Activated CD8-positive, alpha-beta T cell treated with anti-CD3 and anti-CD28 coated beads, Interleukin-2, amount 10 ng/mL, durations not matched to agents 7 days and 5 days (primary cell): ENCODE measurements at places on chromosomes 11 and 22.
A peak's percentile ranks its signal among the peaks of the same experiment; 100 is the strongest.

- H3K4me3 ChIP-seq = no peak overlapping the region
- peaks cover 15% of the 10 kb centered on the region for H3K27me3 ChIP-seq
- no peak for DNase-seq
- H3K36me3 ChIP-seq = no peaks in the 10 kb centered on the region
- H3K4me1 ChIP-seq = peaks cover 5% of the 10 kb centered on the region
- no peak overlapping the region for H3K27ac ChIP-seq
Observed at GRCh38 chr22:30673136-30673535, 5.5 kb upstream of the DUSP18 start.

- H3K4me3 ChIP-seq = no peak overlapping the region
- no peaks in the 10 kb centered on the region for H3K4me1 ChIP-seq
- H3K36me3 ChIP-seq = no peaks in the 10 kb centered on the region
- H3K27me3 ChIP-seq = no peaks in the 10 kb centered on the region
- no peak for DNase-seq
- no peak overlapping the region for H3K27ac ChIP-seq
Observed at GRCh38 chr11:9901943-9902342, 238.1 kb downstream of the SWAP70 start.

DNA sequence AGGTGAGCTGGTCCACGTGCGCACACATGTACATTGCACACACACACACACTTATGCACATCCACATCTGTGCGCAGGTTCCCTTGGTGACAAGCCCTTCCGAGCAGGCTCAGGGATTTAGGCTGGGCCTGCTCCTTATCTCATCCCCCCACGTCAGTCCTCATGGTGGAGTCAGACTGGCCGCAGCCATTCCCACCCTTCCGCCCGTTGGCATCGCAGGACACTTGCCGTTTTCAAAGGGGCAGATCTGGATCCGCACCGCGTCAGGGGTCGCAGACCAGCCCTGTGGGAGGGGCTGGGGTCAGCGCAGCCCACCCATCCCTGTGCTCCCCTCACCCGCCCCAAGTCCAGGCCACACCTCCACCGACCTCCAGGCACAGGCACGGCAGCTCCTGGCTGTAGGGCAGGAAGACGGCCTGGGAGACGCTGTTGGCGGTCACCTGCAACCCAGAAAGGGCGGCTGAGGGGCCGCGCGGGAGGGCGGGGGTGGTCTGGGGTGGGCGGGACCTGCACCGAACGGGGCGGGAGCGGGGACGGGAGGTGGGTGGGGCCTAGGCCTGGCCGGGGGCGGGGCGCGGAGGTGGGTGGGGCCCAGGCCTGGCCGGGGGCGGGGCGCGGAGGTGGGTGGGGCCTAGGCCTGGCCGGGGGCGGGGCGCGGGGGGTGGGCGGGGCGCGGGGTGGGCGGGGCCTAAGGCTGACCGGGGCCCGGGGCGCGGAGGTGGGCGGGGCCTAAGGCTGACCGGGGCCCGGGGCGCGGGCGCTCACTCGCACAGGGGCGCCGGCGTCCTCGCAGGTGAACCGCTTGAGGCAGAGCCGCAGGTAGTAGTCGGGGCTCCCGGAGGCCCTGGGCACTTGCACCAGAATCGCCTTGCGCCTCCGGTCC is 13.3 kb downstream of the IL17REL start:
- DNase-seq = no peak
- no peaks in the 10 kb centered on the region for H3K36me3 ChIP-seq
- H3K4me3 ChIP-seq = no peak overlapping the region

DNA sequence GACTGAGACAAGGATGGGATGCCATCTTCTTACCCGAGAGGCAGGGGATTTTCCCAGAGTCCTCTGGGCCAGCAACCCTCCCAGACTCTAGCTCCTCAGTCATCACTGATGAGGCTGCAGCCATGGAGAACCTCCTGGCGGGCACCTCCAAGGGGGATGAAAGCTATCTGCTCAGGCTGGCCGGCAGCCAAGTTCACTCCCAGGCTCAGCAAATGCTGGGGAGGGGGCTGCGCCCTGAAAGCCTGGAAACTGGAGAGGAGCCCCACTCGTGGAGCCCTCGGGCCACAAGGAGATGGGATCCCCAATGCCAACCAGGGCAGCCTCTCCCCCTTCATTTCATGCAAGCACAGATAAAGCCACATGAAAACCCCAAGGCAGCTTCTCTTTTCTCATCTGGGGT is 75.0 kb downstream of the CACNA1I start:
- no peaks in the 10 kb centered on the region for H3K36me3 ChIP-seq
- no peak overlapping the region for H3K27ac ChIP-seq
- H3K4me3 ChIP-seq = no peak overlapping the region

GRCh38 chr22:39931251-39931650 is 28.9 kb upstream of the TMA7B start:
- no peak overlapping the region for H3K4me3 ChIP-seq
- H3K27ac ChIP-seq = no peak overlapping the region
- no peak for DNase-seq
- H3K27me3 ChIP-seq = no peaks in the 10 kb centered on the region

- H3K36me3 ChIP-seq = no peaks in the 10 kb centered on the region
- H3K27ac ChIP-seq = no peak overlapping the region
- no peak for DNase-seq
Observed at GRCh38 chr11:68077617-68078582, 39.1 kb downstream of the TCIRG1 start.

GRCh38 chr11:8357505-8357888 is 93.8 kb upstream of the LMO1 start:
- peaks cover 7% of the 10 kb centered on the region for H3K4me1 ChIP-seq
- no peak overlapping the region for H3K4me3 ChIP-seq
- H3K27ac ChIP-seq = no peak overlapping the region
- no peak for DNase-seq
- no peaks in the 10 kb centered on the region for H3K36me3 ChIP-seq

GRCh38 chr22:20486229-20486628 is 9.4 kb downstream of the KLHL22 start:
- no peak overlapping the region for H3K27ac ChIP-seq
- peaks cover 31% of the 10 kb centered on the region for H3K36me3 ChIP-seq
- no peaks in the 10 kb centered on the region for H3K27me3 ChIP-seq
- no peak overlapping the region for H3K4me3 ChIP-seq
- H3K4me1 ChIP-seq = peaks cover 11% of the 10 kb centered on the region

DNA sequence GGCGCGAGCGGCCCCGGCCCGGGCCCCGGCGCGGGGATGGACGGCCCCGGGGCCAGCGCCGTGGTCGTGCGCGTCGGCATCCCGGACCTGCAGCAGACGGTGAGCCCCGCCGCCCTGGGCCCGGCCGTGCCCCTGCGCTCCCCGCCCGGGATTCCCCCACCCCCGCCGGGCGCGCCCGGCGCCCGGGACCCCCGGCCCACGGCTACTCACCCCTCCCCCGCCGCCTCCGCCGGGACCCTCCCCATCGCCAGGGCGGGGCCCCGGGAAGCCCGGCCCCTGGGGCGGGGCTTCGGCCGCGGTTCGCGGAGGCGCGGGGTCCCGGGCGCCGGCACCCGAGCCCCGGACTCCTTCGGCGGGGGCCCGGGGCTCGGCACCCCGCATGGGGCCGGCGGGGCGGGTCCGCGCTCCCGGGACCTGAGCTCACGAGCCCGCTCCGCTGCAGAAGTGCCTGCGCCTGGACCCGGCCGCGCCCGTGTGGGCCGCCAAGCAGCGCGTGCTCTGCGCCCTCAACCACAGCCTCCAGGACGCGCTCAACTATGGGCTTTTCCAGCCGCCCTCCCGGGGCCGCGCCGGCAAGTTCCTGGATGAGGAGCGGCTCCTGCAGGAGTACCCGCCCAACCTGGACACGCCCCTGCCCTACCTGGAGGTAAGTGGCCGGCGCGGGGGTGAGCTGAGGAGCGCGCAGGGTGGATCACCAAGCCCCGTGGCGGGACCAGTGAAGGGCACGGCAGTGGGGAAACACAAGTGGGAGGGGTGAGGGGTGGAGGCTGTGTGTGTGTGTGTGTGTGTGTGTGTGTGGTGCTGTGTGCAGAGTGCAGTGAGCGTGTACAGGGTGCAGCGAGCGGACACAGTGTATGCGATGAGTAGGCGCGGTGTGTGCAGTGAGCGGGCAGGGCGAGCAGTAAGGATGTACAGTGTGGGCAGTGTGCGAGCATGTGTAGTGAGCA is 2.3 kb downstream of the SHANK3 start:
- no peak overlapping the region for H3K27ac ChIP-seq
- peaks cover 48% of the 10 kb centered on the region for H3K27me3 ChIP-seq
- peaks cover 9% of the 10 kb centered on the region for H3K4me1 ChIP-seq
- H3K36me3 ChIP-seq = no peaks in the 10 kb centered on the region
- DNase-seq = no peak

- H3K4me3 ChIP-seq = no peak overlapping the region
- H3K36me3 ChIP-seq = no peaks in the 10 kb centered on the region
- no peaks in the 10 kb centered on the region for H3K4me1 ChIP-seq
- no peak overlapping the region for H3K27ac ChIP-seq
- peaks cover 8% of the 10 kb centered on the region for H3K27me3 ChIP-seq
- no peak for DNase-seq
Observed at GRCh38 chr11:66032957-66033735, 6.9 kb upstream of the CATSPER1 start.

DNA sequence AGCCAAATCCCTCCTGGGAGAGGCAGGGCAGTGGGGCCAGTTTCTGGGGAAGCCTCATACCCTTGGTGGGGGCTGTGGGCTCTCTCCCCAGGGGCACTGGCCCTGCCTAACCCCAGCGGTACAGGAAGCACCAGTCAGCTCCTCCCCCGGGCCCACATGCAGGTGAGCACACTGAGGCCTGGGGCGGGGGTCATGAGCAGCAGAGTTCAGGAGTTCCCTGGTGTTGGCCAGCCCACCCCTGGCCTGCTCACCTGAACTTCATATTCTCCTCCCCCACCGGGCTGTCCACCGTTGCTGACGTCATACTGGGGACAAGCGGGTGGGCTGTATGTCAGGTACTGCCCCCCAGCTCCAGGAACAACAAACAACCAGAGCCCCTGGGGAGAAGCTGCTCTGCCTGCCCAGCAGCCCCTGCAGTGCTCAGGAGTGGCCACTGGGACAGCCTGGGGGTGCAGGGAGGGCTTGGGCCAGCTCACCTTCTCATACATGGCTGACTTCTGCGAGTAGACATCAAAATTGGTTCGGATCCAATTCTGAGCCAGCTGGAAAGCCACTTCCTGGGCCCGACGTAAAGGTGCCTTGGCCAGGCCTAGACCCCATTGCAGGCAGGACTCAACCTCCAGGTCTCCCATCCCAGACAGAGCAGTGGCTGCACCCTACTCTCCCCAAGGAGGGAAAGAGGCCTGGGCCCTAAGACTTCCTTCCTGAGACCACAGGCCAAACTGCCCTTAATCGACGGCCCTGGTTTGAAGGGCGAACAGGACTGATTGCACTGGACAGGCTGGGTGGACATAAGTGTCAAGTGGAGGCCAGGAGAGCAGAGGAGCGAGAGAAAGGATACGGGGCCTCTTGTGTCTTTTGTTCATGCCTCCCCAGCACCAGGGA is 20.8 kb downstream of the TREH start:
- H3K4me1 ChIP-seq = peaks cover 9% of the 10 kb centered on the region
- no peak for DNase-seq
- H3K36me3 ChIP-seq = no peaks in the 10 kb centered on the region

DNA sequence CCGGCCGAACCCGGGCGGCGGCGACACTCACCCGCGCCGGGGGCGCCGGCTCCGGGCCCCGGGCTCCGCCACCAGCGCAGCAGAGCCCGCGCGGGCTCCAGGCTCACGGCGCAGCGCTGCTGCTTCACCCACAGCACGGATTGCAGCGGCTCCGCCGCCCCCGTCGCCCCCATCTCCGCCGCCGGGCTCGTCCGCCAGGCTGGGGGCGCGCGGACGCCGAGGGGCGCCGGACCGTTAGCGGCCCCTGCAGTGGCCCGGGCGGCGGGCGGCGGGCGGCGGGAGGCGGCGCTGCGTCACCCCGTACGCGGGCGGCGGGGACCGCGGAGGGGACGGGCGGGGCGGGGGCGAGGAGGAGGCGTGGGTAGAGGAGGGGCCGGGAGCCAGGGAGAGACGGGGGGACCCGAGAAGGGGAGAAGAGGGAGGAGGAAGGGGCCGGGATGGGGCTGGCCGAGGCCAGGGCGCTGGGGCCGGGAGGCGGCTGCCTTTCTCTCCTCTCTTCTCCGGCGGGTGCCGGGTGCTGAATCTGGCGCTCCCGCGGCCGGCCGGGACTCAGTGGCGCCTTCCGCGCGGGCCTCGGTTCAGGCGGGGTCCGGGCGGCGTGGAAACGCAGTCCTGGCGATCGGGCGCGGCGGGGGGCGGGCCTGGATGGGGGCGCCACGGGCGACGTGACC is at the start of gene CERK:
TSS of gene CERK (minus strand) at position 277 of the 671 bp plus-strand sequence. CDS start at position 173, 104 bp downstream.
- H3K27me3 ChIP-seq = no peaks in the 10 kb centered on the region
- peak; percentile 59 for DNase-seq
- peaks cover 40% of the 10 kb centered on the region for H3K4me1 ChIP-seq
- H3K27ac ChIP-seq = peak within 1 kb of the TSS; percentile 98

- H3K4me1 ChIP-seq = no peaks in the 10 kb centered on the region
- H3K36me3 ChIP-seq = no peaks in the 10 kb centered on the region
- H3K27ac ChIP-seq = no peak overlapping the region
- no peak for DNase-seq
- H3K4me3 ChIP-seq = no peak overlapping the region
- no peaks in the 10 kb centered on the region for H3K27me3 ChIP-seq
Observed at GRCh38 chr11:70493891-70494290, 95.6 kb downstream of the CTTN start.

GRCh38 chr11:77497368-77497767 is 23.5 kb upstream of the PAK1 start:
- peaks cover 18% of the 10 kb centered on the region for H3K27me3 ChIP-seq
- no peaks in the 10 kb centered on the region for H3K36me3 ChIP-seq
- DNase-seq = no peak
- H3K4me3 ChIP-seq = no peak overlapping the region
- H3K27ac ChIP-seq = no peak overlapping the region

GRCh38 chr11:65968600-65969482 is 7.3 kb downstream of the SART1 start:
- H3K27ac ChIP-seq = no peak overlapping the region
- peaks cover 58% of the 10 kb centered on the region for H3K36me3 ChIP-seq
- H3K27me3 ChIP-seq = no peaks in the 10 kb centered on the region

- no peak overlapping the region for H3K27ac ChIP-seq
- H3K36me3 ChIP-seq = no peaks in the 10 kb centered on the region
- peaks cover 22% of the 10 kb centered on the region for H3K4me1 ChIP-seq
- peaks cover 4% of the 10 kb centered on the region for H3K27me3 ChIP-seq
- no peak overlapping the region for H3K4me3 ChIP-seq
- no peak for DNase-seq
Observed at GRCh38 chr11:63609971-63610580, 4.2 kb downstream of the PLAAT3 start.

- no peaks in the 10 kb centered on the region for H3K36me3 ChIP-seq
- H3K4me3 ChIP-seq = no peak overlapping the region
- no peak for DNase-seq
- peaks cover 2% of the 10 kb centered on the region for H3K27me3 ChIP-seq
Observed at GRCh38 chr11:11973361-11973800, 35.0 kb downstream of the DKK3 start.

GRCh38 chr22:48004038-48004437 is 1241.6 kb downstream of the TBC1D22A start:
- no peak for DNase-seq

GRCh38 chr22:40276996-40277823 is 69.1 kb upstream of the ADSL start:
- peaks cover 42% of the 10 kb centered on the region for H3K4me1 ChIP-seq
- peak overlapping the region; percentile 3 for H3K27ac ChIP-seq
- H3K36me3 ChIP-seq = peaks cover 67% of the 10 kb centered on the region
- DNase-seq = no peak
- no peaks in the 10 kb centered on the region for H3K27me3 ChIP-seq
